Stimulated activated CD4-positive, alpha-beta T cell treated with anti-CD3 and anti-CD28 coated beads, Interleukin-1b, Interleukin-23, amount 100 ng/mL, for 24 hours (primary cell): ENCODE measurements at places on chromosomes 5 and 9.

GRCh38 chr5:100004969-100005368 lies 530.2 kb upstream of the FAM174A start:
- DNase-seq: no peak

GRCh38 chr5:62578540-62578939 lies at the start of gene LRRC70:
Gene LRRC70, plus strand, starts transcription at chr5:62578819. Its CDS starts 620 bp downstream, at chr5:62579439.
- DNase-seq: no peak

DNA sequence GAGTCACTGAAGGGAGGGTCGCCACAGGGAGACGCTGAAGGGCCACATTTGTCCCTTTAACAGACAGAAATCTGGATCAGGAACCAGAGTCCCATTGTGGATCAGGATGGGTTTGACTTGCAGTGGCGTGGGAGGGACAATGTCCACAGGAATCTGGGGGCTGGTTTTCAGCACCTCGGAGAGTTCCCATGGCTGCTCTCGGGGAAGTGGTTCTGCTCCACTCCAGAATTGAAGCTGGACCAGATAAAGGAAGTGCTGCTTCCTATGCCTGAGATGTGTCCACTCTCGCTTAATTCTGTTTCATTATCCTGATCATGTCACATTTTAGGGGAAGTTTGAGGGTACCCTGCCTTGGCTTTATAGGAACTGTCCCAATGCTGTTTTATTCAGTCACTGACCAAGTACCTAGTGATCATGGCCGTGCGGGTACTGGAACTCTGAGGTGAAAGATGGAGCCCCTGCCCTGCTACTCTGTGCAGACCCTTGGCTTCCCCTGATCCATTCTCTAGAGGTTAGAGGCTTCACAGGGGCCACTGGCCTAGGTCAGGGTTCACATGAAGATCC lies 28.7 kb downstream of the ENHO start:
- no peak for DNase-seq

- DNase-seq: no peak
Observed at GRCh38 chr5:81022688-81023084, 62.5 kb downstream of the RASGRF2 start.

- DNase-seq: no peak
Observed at GRCh38 chr5:110884005-110884404, 145.2 kb downstream of the SLC25A46 start.

- no peak for DNase-seq
Observed at GRCh38 chr9:2208991-2209390, 193.8 kb downstream of the SMARCA2 start.

DNA sequence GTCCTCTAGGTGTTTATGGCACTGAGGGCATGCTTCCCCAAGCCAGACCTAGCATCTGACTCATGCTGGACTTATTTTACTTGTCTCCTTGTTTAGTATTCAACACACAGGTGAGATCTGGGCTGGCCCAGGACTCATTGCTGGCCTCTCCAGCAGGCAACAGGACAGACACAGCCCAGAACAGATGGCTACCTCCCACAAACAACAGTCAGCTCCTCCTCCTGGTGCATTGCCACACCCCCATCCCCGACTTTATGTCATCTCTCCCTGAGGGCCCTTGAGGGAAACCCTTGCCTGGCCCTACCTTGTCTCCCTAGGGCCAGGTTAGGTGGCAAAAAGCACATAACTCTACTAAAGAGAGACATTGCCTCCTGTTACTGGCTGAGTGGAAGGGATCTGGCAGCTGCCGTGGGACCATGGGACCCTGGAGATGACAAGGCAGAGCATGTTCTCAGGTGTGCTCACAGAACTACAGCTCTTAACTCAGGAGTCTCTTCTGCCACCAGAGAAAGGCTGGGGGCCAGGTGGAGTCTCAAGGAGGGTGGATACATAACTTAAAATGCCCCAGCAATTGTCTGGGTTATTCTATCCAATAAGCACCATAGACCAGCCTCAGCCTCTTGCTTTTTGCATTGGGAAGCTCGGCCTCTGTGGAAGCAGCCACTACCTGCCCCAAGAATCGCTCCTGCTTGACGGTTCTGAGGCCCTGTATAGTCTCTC lies 2.3 kb downstream of the ACSL6 start:
- no peak for DNase-seq

DNA sequence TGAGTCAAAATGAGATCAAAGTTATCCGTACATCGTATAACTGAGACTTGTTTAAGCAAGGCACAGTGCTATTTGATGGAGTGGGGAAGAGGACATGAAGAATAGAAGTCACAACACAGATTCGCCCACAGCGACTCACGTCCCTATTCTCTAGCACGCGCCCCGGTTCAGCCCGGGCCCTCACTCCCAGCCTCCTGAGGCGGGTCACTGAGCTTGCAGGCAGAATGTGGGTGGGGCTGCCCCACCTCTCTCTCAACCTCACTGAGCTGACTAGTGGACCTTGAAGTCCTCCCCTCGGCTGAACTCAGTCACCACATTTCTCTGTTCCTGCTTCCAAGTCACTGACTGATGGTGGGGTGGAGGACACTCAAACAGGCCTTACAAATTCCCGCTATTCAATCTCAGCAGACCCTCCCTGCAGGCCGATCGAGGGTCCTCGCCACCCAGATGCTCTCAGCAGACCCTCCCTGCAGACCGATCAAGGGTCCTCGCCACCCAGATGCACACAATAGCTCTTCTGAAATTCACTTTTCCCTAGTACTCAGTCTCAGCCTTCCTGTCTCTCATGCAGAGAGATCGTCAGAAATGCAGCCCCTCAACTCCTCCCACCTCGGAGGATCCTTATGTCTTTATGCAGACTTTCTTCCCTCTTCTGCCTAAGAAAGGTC lies 12.9 kb downstream of the GLDC start:
- no peak for DNase-seq

- DNase-seq: no peak
Observed at GRCh38 chr5:7793895-7794294, 57.0 kb downstream of the CFAP90 start.

DNA sequence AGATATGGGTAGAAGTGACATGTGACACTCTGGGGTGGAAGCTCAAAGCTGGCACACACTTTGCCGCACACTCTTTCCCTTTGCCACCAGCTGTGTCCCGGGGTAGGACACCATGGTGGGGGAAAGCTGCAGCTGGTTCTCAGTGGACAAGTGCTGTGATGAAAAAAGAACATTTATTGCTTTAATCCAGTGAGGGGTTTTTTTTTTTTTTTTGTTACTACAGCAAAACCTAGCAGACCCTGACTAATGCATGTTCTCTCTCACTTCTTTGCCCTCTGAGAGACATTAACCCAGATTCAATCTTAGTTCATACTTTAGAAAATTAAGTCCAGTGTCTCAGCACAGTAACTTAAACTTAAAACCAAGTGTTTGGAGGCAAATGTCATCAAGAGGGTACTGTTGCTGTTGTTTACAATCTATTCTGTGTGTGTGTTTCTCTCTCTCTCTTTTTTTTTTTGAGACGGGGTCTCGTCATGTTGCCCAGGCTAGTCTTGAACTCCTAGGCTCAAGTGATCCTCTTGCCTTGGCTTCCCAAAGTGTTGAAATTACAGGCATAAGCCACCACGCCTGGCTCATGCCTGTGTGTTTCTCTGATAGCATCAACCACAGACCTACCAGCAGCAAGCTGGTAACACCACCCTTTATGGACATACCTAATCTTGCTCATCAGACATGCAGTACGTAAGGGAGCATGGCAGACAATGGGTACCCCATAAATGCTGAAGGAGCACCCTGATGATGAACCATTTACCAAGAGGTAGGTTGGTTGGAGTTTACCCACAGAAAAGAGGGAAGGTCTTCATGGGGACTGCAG lies 84.7 kb upstream of the TBC1D2 start:
- no peak for DNase-seq

- no peak for DNase-seq
Observed at GRCh38 chr9:34400686-34401602, 24.2 kb upstream of the MYORG start.

DNA sequence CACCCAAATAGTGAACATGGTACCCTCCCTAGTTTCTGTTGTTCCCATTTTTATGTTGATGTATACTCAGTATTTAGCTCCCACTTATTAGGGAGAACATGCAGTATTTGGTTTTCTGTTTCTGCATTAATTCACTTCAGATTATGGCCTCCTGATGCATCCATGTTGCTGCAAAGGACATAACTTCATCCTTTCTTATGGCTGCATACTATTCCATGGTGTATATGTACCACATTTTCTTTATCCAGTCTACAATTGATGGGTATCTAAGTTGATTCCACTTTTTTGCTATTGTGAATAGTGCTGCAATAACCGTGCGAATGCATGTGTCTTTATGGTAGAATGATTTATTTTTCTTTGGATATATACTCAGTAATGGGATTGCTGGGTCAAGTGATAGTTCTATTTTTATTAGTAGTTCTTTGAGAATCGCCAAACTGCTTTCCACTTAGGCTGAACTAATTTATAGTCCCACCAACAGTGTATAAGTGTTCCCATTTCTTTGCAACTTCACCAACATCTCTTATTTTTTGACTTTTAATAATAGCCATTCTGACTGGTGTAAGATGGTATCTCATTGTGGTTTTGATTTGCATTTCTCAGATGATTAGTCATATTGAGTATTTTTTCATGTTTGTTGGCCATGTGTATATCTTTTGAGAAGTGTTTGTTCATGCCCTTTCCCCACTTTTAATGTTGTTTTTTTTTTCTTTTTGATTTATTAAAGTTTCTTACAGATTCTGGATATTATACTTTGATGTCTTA lies 79.6 kb downstream of the SMIM15 start:
- no peak for DNase-seq

DNA sequence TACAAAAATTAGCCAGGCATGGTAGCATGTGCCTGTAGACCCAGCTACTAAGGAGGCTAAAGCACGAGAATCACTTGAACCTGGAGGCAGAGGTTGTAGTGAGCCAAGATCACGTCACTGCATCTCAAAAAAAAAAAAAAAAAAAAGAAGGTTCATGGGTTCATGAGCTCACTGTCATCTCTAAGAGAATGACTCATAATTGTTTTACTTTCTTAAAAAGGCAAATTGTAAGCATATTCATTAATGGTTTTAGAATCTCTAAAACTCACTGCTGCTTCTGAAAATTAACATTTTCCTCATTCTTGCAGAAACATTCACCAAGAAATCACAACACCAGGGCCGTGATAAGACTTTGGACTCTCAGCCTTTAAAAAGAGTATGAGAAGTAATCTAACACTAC lies 103.6 kb downstream of the GNA14 start:
- DNase-seq: no peak

GRCh38 chr9:33041432-33042188 lies 16.5 kb downstream of the DNAJA1 start:
- no peak for DNase-seq

- DNase-seq: no peak
Observed at GRCh38 chr5:85266692-85267091, 882.0 kb upstream of the EDIL3 start.

DNA sequence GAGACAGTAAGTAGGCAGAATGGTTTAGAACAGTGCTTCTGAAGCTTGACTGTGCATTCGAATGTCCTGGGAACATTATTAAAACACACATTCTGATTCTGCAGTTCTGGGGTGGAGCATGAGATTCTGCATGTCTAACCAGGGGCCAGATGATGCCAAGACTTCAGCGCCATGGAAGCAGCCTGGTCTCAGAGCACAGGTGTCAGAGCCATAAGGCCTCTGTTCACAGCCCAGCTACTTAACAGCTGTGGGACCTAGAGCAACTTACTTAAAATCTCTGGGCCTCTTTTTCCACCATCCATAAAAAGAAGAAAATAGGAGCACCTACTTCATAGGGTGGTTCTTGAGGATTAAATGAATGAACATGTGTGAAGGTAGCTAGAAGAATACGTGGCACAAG lies 84.0 kb downstream of the GNAQ start:
- no peak for DNase-seq

DNA sequence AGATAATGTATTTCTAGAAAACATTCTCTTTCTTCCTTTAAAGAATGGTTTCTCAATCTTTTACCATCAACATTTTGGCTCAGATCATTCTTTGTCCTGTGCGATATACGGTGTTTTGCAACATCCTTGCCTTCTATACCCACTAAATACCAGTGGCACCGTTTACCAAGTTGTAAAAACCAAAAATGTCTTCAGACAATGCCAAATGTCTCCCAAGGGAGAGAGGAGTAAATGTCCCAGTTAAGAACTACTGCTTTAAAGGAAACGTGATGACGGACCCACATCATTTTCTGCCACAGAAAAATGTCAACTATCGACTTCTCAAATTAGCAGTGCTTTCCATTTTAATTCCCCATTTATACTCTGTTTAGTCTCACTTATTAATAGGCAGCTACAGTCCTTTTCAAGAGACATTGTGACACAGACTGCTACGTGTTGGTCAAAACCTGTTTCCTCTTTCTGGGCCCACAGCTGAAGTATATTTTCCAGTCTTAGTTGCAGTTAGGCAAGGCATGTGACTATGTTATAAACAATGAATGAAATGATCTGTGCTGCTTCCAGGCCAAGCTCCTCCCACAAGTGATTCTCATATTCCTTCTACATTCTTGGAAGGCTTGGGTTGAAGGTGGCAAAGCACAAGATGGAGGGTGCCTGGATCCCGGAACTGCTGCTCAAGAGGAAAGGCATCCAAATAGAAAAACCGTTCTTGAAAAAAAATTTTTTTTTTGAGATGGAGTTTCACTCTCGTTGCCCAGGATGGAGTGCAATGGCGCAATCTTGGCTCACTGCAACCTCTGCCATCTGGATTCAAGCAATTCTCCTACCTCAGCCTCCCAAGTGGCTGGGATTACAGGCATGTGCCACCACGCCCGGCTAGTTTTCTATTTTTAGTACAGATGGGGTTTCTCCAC lies 8.8 kb downstream of the PRXL2C start:
- DNase-seq: no peak

GRCh38 chr5:158701406-158702177 lies 398.1 kb downstream of the EBF1 start:
- no peak for DNase-seq

DNA sequence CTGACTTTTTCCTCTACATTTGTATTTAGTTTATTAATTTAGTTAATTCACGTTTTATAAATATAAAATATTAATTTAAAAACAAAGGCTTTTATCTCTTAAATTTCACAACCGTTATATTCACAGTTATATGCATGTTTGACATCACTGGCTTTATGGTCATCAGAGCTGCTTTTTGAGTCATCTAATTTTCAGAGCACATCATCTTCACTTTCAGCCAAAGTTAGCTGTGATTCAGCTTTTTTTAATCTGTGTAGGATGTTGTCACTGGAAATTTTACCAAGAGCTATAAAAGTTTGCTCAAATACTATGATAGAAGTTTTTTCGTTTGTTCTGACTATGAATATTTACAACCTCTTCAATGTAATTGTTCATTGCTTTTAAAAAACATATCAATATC lies 12.4 kb downstream of the CDC37L1 start:
- DNase-seq: no peak

- no peak for DNase-seq
Observed at GRCh38 chr5:74850789-74851425, 15.3 kb downstream of the FAM169A start.
